Kidney epithelial cell (primary cell): ENCODE measurements at places on chromosomes 7 and 10.

GRCh38 chr10:107340326-107340725 is 175.8 kb upstream of the SORCS1 start:
- DNase-seq = no peak

GRCh38 chr7:88092676-88092999 is 127.2 kb downstream of the SRI start:
- no peak for DNase-seq

DNA sequence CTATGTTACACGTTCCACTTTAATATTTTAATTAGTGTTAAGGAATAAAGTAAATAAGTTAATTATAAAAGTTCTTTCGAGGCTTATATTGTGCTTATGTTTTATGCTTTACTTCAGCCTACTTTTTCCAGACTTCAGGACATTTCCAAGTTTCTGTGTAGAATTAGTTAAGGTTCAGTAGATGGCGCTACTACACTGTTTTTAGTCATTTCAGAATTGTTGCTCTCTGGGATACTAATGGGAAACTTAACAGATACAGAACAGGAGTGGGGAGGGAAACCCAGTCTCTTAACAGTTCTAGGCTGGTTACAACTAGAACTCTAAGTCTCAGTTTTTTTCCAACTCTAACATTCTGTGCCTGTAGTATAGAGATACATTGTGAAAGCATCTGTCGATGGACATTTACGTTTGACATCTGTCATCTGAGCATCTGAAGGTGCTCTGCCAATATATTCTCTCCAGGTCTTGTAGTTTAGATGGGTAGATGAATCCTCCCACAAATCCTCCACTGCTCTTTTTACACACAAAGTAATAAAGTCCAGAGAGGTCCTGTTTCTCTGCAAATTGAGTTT is 56.8 kb upstream of the FAM171A1 start:
- DNase-seq = no peak

- peak; percentile 16 for DNase-seq
Measured at GRCh38 chr10:127300868-127301321, 104.5 kb upstream of the INSYN2A start.

DNA sequence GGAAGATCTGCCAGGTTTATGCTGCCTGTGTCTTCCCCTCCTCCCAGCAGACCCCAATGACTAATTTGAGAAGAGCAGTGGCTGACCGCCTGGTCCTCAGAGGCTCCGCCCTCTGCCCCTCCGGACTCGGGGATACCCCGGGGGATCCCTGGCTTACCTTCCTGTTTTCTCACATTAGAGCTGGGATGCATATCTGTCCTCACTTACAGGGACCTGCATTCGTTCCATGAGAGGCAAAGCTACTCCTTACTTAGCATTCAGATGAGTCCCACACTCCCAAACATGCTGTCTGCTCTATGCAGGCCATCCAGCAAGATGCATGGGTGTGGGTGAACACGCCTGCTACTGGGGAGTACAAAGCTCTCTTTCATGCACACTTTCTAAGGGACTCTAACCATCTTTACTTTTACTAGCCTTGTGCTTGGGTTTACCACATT is 24.0 kb downstream of the VOPP1 start:
- DNase-seq = no peak
